Pons (tissue), 1 donor: ENCODE measurements at places on chromosomes 16 and 17.

- DNase-seq, result no peak
Observed at GRCh38 chr17:76369804-76370203, 14.6 kb upstream of the SPHK1 start.

DNA sequence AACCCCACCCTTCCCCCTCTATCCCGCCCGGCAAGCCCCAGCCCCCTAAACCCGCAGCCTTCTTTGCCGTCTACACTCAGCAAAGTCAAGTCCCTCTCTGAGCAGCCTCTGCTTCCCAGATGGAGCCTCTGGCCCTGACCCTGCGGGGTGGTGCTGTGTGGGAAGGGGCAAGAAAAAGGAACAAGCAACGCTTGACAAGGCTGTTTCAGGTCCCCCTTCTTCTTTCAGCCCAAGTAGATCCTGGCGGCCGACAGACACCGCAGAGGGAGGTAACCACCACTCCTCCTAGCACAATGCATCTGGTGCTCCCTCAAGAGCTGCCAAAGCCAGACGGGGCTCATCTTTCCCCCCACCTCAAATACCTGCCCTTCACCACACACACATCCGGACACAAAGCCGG is 178.3 kb downstream of the ENGASE start:
- no peak for DNase-seq

DNA sequence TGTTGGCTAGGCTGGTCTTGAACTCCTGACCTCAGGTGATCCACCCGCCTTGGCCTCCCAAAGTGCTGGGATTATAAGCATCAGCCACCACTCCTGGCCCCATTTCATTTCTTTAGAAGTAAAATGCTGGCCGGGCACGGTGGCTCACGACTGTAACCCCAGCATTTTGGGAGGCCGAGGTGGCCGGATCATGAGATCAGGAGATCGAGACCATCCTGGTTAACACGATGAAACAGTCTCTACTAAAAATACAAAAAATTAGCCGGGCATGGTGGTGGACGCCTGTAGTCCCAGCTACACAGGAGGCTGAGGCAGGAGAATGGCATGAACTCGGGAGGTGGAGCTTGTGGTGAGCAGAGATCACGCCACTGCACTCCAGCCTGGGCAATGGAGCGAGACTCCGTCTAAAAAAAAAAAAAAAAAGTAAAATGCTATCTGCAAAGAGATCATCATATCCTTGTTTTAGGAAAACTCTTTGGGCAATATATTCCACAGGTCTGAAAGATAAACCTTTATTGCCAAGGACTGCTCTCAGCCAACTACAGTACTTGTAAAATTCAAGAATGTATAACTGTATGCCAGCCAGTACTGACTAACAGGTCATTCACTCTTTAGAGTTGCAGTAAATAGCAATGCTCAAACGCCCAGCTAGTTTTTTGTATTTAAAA is 3.8 kb downstream of the GJC1 start:
- DNase-seq, result no peak

GRCh38 chr16:8818504-8819270 is 21.0 kb downstream of the PMM2 start:
- DNase-seq, result no peak

GRCh38 chr17:82863941-82864712 is 24.3 kb upstream of the ZNF750 start:
- DNase-seq, result no peak

- no peak for DNase-seq
Observed at GRCh38 chr16:72884037-72884436, 163.9 kb downstream of the ZFHX3 start.

DNA sequence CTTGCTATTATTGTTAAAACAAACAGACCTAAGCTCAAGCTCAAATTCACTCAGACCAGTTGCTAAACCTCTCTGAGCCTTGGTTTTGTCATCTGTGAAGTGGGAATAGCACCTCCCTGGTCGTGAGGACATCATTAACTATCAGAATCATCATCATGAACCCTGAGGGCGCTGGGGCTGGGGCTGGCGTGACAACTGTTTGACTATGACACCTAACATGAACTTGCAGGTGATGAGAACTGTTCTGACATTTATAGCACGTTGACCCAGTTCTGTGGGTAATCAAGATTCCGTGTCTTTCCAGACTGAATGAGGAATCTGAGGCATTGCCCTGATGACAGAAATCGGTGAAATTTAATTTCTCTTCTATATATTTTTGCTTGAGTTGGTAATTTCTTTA is 71.3 kb upstream of the CDH5 start:
- no peak for DNase-seq

GRCh38 chr17:76934561-76935320 is 66.5 kb downstream of the MGAT5B start:
- DNase-seq, result no peak

DNA sequence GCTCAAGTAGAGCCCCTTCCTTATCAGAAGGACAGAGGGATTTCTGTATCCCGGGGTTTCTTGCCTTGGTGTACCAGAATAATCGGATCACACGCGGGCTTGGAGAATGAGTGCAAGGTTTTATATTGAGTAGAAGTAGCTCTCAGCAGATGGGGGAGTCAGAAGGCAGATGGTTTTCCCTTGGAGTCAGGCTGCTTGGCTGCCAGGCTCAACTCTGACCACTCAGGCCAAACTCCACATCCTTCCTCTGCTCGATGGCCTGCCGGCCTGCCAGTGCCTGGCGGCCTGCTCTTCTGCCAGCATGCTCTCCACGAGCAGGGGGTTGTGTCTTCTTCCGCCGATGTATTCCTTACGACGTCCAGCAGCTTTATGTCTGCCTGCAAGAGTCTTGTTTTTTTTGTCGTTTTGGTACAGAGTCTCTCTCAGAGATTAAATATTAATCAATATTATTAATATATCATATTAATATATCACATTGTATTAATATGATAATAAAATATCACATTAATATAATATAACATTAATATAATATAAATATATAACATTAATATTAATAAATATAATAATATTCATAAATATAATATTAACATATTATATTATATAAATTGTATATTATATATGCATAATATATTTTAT is 229.2 kb upstream of the WSCD1 start:
- no peak for DNase-seq

GRCh38 chr17:49477709-49478108 is 17.4 kb upstream of the NGFR start:
- DNase-seq, result no peak

- DNase-seq, result no peak
Observed at GRCh38 chr17:35740997-35741931, 9.8 kb downstream of the RASL10B start.

DNA sequence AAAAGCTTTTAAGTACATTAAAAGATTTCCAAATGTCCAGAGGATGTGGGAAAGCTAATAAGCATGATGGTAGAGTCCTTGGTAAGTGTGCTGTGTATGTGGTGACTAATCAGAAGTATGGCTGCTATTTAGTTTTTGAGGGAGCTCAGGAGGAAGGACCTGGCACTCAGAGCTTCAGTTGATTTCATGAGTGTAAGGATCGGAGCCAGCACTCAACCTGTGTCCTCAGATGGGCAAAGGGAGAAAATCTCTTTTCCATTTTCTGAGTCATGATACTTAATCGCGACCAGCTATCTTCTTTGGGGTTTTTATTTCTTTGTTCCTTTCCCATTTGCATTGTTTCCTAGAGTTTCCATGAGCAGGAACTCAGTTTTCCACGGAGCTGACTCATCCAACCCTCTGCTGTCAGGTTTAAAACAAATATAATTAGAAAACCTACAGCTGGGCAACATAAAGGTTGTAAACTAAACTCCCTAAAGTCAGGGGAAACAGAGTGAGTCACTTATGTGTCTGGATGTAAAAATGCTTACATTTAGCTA is 125.4 kb downstream of the MAP2K6 start:
- no peak for DNase-seq

DNA sequence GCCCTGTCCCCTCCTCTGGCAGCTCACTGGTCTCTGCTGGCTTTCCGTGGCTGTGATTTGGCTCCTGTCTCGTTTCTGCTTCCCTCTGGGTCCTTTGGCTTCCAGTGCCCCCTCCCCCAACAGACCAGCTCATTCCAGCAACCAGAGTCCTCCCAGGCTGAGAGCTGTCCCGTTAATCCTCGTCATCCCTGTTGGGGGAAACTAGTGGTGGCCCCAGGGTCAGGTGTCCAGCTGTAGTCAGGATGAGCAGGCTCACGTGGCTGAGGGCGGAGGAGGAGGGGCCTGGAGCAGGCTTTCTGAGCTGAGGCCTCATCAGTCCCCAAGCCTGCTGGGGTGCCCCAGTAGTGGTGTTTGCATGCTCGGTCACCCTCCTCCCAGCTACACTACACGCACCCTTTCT is 10.7 kb upstream of the CBX4 start:
- no peak for DNase-seq

DNA sequence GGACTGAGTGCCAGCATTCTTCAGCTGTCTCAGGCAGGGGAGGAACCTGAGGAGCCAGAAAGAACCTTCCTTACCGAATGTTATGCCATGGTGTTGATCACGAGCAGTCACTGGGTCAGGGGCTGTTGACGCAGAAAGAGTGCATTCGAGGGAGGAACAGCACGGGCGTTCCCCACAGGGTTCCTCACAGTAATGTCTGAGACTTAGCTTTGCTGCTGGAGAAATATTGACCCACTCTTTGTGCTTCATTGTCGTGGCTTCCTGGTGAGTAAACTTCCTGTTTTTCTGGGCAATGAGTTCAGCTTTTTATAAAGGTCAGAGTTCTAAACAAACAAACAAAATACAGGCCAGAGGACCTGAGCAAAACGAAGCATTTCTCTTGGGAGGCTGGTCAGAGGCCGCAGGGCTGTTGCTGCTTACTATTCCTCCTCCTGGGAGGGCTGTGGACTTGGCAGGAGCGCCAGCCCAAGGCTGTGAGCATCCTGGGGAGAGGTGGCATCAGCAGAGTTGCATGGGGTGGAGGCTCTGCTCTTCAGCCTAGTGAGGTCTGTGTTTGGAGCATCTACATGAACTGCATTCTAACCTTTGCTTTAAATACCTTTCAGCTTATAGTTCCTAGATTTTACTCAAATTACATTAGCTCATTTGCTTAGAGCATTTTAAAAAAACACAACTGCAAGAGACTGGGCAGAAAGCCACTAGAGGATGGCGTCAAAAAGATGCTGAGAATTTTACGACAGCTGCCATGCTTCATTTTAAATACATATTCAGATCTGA is 143.1 kb upstream of the CACNG5 start:
- DNase-seq, result no peak

GRCh38 chr16:11681976-11682654 is 13.9 kb downstream of the SNN start:
- no peak for DNase-seq

DNA sequence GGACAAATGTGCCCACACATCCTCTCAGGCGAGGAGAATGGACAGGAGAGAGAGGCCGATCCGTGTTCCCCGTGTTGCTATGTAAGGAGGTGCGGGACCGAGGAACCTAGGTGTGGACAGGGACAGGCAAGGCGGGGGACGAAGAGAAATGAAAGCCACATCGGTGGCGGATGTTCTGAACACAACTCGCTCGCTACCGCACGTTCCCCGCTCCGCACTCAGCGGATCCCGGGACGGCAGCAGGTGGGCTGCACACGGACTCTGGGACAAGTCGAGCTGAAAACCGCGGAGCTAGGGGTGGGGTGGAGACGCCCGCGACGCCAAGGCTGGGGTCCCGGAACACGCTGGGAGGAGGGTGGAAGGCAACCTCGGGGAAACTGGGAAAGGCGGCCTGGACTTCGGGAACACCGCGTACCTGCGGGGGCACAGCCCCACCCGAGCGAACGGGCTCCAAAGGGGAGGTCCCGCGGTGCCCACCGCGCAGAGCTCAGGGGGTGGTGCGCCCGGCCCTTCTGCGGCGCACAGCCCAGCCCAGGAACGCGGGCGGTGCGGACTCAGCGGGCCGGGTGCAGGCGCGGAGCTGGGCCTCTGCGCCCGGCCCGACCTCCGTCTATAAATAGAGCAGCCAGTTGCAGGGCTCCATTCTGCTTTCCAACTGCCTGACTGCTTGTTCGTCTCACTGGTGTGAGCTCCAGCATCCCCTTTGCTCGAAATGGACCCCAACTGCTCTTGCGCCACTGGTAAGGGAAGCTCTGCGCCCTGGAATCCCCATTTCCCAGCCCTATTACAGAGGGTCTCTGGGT is at the start of gene MT1E:
Gene MT1E, plus strand, starts transcription at position 642 of the 803 bp plus-strand sequence. Its CDS starts 71 bp downstream, at position 713.
- DNase-seq, result peak; percentile 39

DNA sequence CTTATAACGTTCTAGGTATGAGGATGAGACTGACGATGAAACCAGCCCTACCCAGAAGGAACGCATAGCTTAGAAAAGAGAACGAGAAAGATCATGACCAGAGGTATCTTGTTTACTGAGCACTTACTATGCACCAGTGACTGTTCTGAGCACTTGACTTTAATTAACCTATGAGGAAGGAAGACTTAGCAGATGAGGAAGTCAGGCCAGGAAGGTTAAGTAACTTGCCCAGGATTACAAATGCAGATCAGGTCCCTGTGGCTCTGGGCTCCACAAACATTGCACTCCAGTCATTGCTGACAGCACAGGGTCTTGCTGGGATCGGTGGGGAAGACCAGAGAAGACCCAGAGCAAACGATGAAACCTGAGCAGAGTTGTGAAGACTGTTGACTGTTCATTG is 7.1 kb downstream of the KRT13 start:
- DNase-seq, result peak; percentile 31

GRCh38 chr16:50671644-50672260 is 9.4 kb downstream of the SNX20 start:
- DNase-seq, result no peak

DNA sequence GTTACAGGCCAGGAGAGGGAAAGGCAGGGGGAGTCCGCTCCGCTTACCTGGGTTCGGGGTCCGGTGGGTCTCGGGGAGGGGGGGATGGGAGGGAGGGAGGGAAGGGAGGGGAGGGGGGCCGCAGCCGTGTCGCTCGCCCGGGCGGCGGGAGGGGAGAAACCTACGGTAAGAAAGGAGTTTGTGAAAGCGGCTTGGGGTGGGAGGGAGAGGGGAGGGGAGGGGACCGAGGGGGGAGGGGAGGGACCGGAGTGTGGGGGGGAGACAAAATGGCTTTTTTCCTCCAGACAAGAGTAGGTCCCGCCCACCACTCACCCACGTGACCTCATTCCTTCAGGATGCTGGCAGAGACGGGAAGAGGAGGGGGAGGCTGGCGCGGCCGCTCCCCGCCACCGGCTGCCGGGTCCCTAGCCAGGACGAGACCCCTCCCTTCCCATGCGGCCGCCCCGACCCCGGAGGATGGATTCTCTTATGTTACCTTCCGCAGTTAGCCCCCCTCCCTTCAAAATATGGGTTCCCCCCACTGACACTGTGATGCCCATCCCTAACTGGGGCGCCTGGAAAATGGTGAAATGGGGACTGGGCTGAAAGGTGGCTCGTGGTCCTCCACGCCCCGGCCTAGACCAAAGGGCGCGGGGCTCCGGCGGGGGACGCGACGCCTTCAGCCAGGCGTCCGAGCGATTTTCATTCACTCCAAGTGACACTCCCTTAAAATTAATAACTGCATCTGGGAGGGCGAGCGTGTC is at the start of gene PCGF2:
Gene PCGF2, minus strand, starts transcription at position 188 of the 743 bp plus-strand sequence. CDS start 7,934 bp downstream, outside the sequence.
- DNase-seq, result no peak

GRCh38 chr16:28494121-28494851 is at the start of gene APOBR:
Gene APOBR, plus strand, starts transcription at chr16:28494643. Its CDS starts 39 bp downstream, at chr16:28494682.
- peak; percentile 72 for DNase-seq

DNA sequence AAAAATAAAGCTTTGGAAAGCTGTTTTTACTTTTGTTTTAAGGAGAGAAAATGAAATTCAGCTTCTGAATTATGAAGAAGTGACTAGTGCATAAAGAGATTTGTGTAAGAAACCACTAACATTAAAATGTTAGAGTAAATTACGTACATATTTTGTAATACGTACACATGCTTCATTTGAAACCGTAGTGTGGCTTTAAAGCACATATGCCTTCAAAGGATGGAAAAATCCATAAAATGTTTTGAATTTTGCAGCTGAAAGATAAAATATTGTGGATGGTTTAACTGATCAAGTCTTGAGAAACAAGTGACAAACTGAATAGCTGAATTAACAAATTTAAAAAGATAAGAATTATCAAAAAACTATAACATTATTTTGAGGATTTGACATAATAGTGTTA is 35.4 kb downstream of the COX10 start:
- DNase-seq, result no peak
